Right kidney (tissue), 9 donors: ENCODE measurements at places on chromosomes 1 and 21.

- no peak for DNase-seq
Measured at GRCh38 chr1:229627003-229627402, 956 bp downstream of the URB2 start.

GRCh38 chr1:110425612-110426152 lies 18.2 kb upstream of the LAMTOR5 start:
- DNase-seq = no peak

DNA sequence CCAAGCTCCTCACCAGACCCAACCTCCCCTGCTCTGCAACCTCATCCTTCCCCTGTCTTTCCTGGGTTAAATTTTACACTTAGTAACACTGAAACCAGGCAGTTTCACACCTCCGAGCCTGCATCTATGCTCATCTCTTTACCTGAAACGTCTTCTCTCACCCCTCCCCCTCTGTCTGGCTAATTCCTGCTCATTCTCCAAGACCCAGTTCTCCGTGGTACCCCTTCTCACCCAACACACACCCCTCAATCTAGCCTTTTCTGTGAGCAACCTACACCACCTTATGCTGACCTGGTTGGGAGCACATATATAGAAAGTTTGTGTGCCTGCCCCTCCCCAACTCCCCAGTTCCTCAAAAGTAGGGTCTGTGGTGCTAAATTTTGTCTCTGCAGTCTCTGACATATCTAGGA lies 3.7 kb upstream of the KIAA1614 start:
- DNase-seq = no peak

GRCh38 chr1:9482816-9483572 lies 56.3 kb upstream of the SLC25A33 start:
- DNase-seq = no peak

DNA sequence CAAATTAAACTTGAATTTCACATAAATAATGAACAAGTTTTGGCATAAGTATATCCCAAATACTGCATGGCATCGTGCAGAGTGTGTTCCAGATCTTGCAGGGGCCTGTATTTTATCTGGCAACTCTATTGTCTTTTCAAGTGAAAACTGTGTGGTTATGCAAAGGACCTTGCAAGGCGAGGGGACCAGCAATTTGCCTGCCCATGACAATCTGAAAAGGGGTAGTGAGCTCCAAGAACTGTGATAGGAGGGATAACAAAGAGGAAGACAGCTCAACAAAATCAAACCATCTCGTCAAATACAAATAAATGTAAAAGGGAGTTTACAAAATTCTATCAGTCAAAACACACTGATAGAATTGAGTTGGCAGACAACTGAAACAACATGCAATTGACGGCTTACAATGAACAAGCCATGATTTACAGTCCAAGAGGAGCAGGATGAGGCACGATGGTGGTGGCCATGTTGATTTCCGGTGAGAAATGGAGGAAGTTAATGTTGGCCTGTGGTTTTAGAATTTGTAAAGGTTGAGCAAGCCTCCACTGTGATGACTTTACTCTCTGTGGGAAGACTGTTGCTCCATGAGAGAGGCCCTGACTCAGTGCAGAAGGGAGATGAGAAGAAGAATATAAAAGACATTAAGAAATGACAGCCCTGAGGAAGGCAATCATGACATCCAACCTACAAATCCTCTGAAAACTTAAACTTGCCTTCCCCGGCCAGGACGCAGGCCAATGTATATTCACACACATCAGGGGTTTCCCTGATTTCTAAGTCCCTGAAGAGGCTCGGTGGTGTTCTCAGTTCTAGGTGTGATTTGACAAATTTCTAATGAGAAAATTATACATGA lies 132.2 kb downstream of the ADSS2 start:
- no peak for DNase-seq

DNA sequence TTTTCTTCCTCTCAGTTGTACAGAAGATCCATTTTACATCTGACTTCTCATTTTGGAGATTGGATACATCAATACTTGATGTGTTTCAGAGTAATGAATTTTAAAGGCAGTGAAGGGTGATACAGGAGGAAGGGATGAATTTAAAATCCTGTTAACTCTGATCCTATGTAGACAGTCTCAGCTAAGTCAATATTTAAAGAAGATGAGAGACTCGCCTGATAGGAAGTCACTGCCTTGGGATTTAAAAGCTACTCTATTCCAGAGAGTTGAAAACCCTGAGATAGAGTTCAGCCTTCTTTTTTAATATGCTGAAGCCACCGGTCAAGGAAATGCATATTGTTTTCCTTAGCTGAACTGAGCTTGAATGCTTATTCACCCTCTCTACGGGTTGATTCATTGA lies 42.7 kb downstream of the HUNK start:
- no peak for DNase-seq

DNA sequence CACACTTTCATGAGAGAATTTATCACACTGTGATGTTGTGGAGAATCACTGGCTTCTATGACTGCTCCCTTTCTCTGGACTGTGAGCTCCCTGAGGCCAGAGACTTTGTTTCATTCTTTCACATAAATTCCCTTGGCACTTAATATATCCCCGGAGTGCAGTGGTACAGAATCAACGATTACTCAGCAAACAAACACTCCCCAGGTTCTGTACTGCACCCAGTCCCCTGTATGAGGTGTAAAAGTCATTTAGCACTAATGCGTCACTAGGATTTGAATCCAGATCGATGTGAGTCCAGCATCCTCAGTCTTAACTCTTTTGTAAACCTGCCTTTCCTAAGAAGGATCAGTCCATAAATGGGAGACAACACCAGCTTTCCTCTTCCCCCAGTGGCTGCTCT lies 6.8 kb upstream of the UTP25 start:
- DNase-seq = no peak

DNA sequence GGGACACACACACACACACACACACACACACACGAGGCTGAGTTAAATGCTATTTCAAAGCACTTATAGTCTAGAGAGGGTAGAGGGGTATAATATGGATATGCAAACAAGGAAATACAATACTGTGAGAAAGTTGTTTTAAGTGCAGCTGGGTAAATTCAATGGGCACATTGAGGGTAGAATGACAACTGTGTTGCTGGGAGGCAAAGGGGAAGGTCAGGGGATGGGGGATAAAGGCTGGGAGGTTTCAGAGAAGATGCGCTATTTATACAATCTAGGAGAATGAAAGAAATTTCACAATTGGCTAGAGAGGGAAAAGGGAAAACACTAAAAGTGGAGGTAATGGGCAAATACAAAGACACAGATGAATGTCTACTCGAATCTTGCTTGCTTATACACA lies 19.4 kb downstream of the EXTL2 start:
- DNase-seq = no peak

DNA sequence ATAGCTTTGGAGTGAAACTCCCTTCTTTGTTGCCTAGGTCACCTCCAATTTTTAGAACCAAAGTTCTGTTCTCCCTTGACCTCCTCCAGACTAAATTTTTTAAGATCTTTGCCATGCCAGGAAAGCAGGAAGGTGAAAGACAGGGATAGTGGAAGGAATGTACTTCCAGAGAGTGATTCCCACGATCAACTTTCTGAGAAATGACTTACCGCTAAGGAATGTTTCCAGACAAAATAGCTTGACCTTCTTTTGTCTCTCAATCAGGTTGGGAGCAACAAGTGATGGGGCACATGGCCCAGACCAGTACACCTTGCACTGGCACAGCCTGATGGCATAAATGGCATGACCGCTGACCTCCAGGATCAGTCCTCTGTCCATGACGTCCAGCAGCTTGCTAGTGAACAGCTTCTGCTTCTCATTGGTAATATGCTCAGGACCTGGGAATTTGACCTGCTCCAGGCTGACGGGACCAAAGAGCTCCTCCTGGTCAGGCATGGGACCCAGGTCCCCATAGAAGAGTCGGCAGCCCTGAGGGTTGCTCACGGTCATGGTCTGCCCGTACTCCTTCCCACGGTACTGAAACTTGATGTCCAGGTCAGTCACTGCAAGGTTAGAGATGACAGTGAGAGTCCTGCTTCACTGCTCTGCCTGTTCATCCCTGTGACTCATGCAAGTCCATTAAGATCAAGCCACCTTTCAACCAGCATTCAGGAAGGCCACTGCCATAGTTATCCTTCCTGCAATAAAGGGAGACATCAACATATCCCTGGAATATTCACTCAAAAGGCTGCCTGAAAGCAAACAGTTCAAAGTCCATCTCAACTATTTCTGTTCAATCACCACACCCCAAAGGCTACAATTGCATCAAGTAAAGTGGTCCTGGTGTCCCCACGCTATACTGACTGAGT lies 6.2 kb upstream of the C1orf74 start:
- DNase-seq = no peak

DNA sequence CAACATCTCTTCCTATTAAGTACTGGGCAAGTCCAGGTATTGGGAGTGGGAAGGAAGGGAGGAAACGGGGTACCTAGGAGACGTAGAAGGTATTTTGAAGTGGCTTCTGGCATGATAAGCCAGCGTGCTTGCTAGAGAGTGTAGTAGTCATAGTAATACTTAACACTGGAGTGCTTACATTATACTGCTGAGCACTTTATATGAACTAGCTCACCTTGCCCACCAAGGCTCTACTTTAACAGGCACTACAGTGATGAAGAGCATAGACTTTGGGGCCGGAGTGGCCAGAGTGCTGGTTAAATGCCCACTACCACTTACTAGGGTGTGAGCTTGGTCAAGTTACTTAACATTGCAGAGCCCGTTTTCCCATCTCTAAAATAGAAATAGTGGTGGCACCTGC lies 61.7 kb downstream of the ACP6 start:
- DNase-seq = no peak

GRCh38 chr1:31951276-31951675 lies 13.1 kb upstream of the PTP4A2 start:
- no peak for DNase-seq

- DNase-seq = no peak
Measured at GRCh38 chr1:2356401-2356800, 35.0 kb downstream of the MORN1 start.

DNA sequence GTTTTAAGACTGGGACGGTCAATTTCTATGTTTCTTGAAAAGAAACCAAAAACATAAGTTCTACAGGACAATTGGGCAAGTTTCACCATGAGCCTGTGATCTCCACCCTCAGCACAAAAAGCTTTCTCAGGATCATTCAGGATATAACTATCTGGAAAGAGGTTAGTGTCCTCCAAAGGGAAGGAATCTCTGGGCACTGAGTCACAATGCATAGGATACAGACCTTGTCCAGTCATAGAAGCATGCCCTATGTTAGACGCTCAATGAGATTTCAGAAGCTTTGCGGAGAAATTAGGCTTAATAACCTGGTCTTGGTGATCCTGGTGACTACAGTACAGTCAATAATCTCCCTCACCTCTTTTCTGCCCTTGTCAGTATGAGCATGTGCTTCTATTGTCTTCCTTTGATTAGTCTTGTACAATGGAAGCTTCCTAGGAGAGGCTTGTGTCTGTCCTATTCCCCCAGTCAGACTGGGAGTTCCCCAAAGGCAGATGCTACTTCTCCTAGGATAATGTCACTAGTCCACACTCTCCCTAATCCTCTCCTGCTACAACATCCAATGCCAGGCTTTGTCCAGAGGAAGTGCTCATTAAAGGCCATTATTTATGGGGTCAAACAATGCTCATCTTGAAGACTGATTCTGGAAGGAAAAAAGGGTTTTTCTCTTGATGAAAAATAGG lies 97.4 kb downstream of the KCNH1 start:
- DNase-seq = no peak

GRCh38 chr1:37257646-37258045 lies 216.7 kb upstream of the ZC3H12A start:
- DNase-seq = no peak

GRCh38 chr1:168114845-168115244 lies 21.9 kb downstream of the GPR161 start:
- no peak for DNase-seq

DNA sequence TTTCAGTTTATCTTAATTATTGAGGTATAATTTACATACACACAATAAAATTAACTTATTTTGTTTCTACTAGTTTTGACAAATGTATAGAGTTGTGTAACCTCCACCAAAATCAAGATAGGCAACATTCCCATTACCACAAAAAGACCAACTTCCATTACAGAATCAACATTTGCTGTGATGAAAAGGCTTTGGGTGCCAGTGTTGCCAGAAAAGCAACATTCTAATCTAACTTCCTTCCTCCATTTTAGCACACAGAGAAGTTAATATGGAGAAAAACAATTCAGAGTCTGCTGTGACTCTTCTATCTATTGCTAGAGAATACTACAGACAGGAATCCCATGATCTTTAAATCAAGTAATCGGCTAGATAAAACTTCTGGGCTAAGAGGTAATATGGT lies 245.3 kb downstream of the RERE start:
- DNase-seq = no peak
